ENCODE measurements at places on chromosomes 1 and 21.

DNA sequence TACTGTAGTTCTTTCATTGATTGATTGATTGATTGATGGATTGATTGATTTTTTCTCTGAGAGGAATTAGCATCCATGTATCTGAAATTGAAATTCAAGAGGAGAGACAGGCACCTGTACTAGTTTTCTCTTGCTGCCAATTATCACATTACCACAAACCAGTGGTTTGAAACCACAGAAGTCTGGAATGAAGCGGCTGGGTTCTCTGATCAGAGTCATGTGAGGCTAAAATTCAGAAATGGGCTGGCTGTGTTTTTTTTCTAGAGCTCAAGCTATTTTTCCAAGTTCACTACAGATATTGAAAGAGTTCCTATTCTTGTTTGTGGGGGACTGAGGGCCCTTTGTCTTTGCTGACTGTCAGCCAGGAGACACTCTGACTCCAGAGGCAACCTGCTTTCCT is 10.0 kb downstream of the NBPF3 start:
- no peak for DNase-seq

DNA sequence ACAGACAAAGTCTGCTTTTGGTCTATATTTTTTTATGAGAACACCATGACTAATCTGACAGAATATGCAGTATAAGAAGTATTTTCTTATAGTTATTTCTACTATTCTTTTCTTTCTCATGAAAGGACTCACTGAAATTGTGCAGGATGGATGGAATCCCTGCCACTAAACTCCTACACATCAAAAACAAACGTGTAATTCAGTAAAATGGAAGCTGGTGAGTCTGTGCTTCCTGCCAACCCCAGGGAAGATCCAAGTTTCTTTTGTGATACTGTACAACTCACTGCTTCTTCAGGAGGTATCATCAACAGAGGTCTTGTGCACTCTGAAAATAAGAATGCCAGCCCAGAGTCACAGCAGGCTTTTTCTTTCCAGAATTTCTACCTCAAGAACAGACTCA is 241.2 kb downstream of the MRPL39 start:
- no peak for DNase-seq

DNA sequence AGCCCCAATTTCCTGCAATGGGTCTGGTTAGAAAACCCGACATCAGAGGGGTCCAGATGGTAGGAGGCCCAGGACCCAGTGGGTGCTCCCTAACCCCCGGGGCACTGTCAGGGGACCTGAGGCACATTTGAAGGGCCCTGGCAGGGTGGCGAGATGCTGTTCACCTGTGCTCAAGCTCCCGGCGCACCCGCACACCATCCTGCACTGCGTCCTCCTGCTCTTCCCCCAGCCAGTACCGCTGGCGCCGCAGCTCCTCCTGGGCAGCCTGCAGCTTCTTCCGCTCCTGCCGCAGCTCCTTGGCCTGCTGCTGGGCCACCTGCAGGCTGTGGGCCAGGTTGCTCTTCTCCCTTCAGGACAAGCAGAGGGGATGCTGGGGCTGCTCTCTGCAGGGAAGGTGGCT is 36.0 kb downstream of the RNU1-1 start:
- no peak for DNase-seq

- DNase-seq = no peak
Measured at GRCh38 chr1:92926873-92927272, 34.4 kb downstream of the DIPK1A start.

Data from stimulated activated CD4-positive, alpha-beta T cell treated with anti-CD3 and anti-CD28 coated beads, Interleukin-15, amount 100 ng/mL, for 1 hour (primary cell).